ENCODE measurements at places on chromosomes 7 and 10. TPM values are rescaled to one million over a fixed set of nuclear protein-coding genes. Genes with fewer than 3 reads are reported as not detected.
A peak's percentile ranks its signal among the peaks of the same experiment; 100 is the strongest.

DNA sequence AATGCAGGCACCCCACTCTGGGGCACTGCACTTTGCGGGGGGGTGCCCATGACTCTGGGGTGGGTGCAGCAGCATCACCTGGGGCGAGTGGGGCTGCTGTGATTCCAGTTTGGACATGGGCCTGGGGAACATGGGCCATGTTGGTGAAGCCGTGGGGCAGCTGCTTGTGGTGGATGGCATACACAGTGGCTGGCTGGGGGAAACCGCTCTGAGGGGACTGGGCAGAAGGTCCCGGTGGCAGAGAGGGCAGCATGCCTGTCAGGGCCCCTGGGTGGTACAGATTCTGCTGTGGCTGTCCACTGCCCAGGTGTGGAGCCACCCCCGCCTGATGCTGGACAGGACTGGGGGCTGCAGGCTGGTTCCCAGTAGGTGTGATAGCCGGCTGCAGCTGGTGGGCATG, 57.2 kb downstream of the LRRC72 start:
- H3K4me1 ChIP-seq = no peaks in the 10 kb centered on the region
- no peak overlapping the region for H3K27ac ChIP-seq
- DNase-seq = no peak
- no peaks in the 10 kb centered on the region for H3K36me3 ChIP-seq

- DNase-seq = peak; percentile 34
- no peak overlapping the region for H3K27ac ChIP-seq
- peaks cover 4% of the 10 kb centered on the region for H3K4me1 ChIP-seq
- no peaks in the 10 kb centered on the region for H3K27me3 ChIP-seq
Measured at GRCh38 chr7:158782761-158783401, 46.4 kb downstream of the ESYT2 start.

- no peak overlapping the region for H3K4me3 ChIP-seq
- H3K27ac ChIP-seq = no peak overlapping the region
- H3K27me3 ChIP-seq = no peaks in the 10 kb centered on the region
- H3K4me1 ChIP-seq = peaks cover 25% of the 10 kb centered on the region
Measured at GRCh38 chr10:16770670-16771069, 46.6 kb downstream of the RSU1 start.

DNA sequence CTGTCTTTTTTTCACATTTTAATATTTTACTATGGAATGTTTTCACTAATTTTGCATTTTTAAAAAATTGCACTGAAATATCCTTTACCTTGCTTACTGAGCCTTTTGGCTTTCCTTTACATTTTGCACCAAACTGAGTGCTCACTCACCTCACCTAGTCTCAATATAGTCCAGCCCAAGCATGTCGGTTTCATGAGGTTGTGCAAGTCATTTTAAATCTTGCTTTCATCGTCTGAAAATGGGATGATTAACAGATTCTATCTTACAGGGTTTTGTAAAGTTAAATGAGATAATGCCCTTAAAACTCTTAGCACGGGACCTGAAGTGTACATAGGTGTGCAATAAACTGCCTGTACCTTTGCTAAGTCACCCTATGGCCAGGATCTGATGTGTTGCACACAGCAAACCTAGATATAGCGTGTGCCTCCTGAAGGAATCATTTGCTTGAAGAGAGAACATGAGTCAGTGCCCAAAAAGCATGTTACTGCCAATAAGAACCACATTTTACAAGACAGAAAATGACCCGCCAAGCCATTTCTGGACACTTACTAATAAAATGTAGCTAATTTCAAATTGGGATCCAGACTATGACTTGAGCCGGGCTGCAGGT, 199.8 kb downstream of the JCAD start:
- no peaks in the 10 kb centered on the region for H3K4me1 ChIP-seq
- H3K4me3 ChIP-seq = no peak overlapping the region
- no peaks in the 10 kb centered on the region for H3K36me3 ChIP-seq
- H3K27ac ChIP-seq = no peak overlapping the region
- no peak for DNase-seq

DNA sequence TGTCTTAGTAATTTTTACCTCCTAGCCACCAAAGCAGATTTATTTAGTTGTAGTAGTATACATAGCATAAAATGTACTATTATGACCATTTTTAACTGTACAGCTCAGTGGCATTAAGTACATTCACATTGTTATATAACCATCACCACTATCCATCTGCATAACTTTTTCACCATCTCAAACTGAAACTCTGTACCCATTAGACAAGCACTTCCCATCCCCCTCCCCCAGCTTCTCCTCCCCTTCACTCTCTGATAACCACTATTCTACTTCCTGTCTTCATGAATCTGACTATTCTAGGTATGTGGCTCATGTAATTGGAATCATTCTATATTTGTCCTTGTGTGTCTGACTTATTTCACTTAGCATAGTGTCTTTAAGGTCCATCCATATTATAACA, 71.9 kb downstream of the MRPL32 start:
- peaks cover 5% of the 10 kb centered on the region for H3K4me1 ChIP-seq
- no peaks in the 10 kb centered on the region for H3K36me3 ChIP-seq
- H3K4me3 ChIP-seq = no peak overlapping the region
- DNase-seq = peak; percentile 12

The ASB4 gene
- not detected for total RNA-seq

The CDK14 gene
- total RNA-seq = 0.80 TPM

GRCh38 chr10:43126759-43127424, 11.4 kb upstream of the CSGALNACT2 start:
- H3K4me1 ChIP-seq = peaks cover 26% of the 10 kb centered on the region
- no peaks in the 10 kb centered on the region for H3K27me3 ChIP-seq
- no peak for DNase-seq

The WNT16 gene
- total RNA-seq = not detected

The PITX3 gene
- 0.66 TPM for total RNA-seq

- peaks cover 21% of the 10 kb centered on the region for H3K4me1 ChIP-seq
- no peak overlapping the region for H3K27ac ChIP-seq
- H3K4me3 ChIP-seq = no peak overlapping the region
- DNase-seq = no peak
Measured at GRCh38 chr7:150961510-150962289, 16.4 kb downstream of the KCNH2 start.

The MSS51 gene
- 2.4 TPM for total RNA-seq

The MYOF gene
- 37.8 TPM for total RNA-seq

The AKR1C4 gene
- not detected for total RNA-seq

GRCh38 chr10:88395677-88396076, 187.4 kb downstream of the RNLS start:
- DNase-seq = no peak
- no peak overlapping the region for H3K27ac ChIP-seq
- peaks cover 13% of the 10 kb centered on the region for H3K4me1 ChIP-seq

DNA sequence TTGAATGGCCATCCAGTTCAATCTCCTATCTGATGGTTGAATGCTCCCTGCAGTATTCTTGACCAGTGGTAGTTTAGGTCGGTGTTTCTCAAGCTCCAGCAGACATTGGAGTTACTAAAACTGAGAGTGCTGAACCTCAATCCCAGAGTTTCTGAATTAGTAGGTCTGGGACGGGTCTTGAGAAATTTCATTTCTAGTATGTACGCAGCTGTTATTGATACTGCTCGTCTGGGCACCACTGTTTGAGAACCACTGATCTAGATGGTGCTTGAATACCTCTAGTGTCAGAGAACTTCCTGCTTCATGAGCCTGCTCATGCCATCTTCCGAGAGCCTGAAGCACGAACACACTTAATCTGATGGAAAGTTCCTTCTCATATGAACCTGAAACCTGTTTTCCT, 99.4 kb upstream of the CREB5 start:
- H3K36me3 ChIP-seq = no peaks in the 10 kb centered on the region
- no peak for DNase-seq
- peaks cover 4% of the 10 kb centered on the region for H3K4me1 ChIP-seq
- peaks cover 38% of the 10 kb centered on the region for H3K27me3 ChIP-seq
- H3K27ac ChIP-seq = no peak overlapping the region

- no peaks in the 10 kb centered on the region for H3K36me3 ChIP-seq
- H3K27me3 ChIP-seq = no peaks in the 10 kb centered on the region
- H3K27ac ChIP-seq = no peak overlapping the region
- H3K4me1 ChIP-seq = no peaks in the 10 kb centered on the region
- no peak overlapping the region for H3K4me3 ChIP-seq
- DNase-seq = no peak
Measured at GRCh38 chr10:70930263-70931000, 42.1 kb upstream of the PCBD1 start.

DNA sequence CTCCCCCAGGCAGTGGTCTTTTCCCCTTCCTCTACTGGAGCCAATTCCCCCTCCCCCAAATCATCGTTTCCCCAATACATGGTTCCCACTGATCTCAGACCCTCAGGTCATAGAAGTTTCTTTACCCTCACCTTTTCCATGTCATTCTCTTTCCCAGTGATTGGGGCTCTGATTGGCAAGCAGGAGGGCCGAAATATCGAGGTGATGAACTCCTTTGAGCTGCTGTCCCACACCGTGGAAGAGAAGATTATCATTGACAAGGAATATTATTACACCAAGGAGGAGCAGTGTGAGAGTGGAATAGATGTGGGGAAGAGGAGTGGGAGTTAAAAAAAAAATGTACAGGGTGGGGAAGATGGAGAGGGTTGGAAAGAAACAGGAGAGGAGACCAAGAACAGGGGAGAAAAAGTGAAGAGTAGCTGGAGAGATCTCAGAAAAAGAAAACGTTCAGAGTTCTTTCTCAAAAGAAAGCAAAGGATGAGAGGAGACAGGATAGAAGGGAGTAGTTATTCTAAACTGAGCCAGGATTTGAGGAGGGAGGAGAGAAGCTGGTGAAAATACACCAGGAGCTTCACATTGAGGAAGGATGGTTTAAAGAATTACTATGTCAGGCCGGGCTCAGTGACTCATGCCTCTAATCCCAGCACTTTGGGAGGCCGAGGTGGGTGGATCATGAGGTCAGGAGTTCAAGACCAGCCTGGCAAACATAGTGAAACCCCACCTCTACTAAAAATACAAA, 858 bp downstream of the COPS6 start:
- peak overlapping the region; percentile 96 for H3K27ac ChIP-seq
- peaks cover 48% of the 10 kb centered on the region for H3K36me3 ChIP-seq
- H3K4me1 ChIP-seq = peaks cover 25% of the 10 kb centered on the region
- peak overlapping the region; percentile 89 for H3K4me3 ChIP-seq
- DNase-seq = peak; percentile 33
- no peaks in the 10 kb centered on the region for H3K27me3 ChIP-seq

GRCh38 chr10:73940634-73941221, 29.8 kb downstream of the PLAU start:
- H3K27ac ChIP-seq = no peak overlapping the region
- H3K36me3 ChIP-seq = no peaks in the 10 kb centered on the region
- DNase-seq = peak; percentile 91
- no peak overlapping the region for H3K4me3 ChIP-seq
- H3K27me3 ChIP-seq = no peaks in the 10 kb centered on the region

- H3K4me3 ChIP-seq = no peak overlapping the region
- H3K4me1 ChIP-seq = no peaks in the 10 kb centered on the region
- no peaks in the 10 kb centered on the region for H3K36me3 ChIP-seq
- DNase-seq = no peak
- H3K27ac ChIP-seq = no peak overlapping the region
Measured at GRCh38 chr10:129366450-129366849, 100.6 kb upstream of the MGMT start.

The C10orf105 gene
- total RNA-seq = 0.34 TPM

GRCh38 chr7:23808421-23808820, 98.4 kb downstream of the STK31 start:
- no peaks in the 10 kb centered on the region for H3K4me1 ChIP-seq
- peaks cover 4% of the 10 kb centered on the region for H3K27me3 ChIP-seq
- no peak overlapping the region for H3K27ac ChIP-seq
- H3K36me3 ChIP-seq = no peaks in the 10 kb centered on the region
- no peak for DNase-seq

- peak; percentile 5 for DNase-seq
- H3K27me3 ChIP-seq = no peaks in the 10 kb centered on the region
- no peak overlapping the region for H3K27ac ChIP-seq
- H3K4me3 ChIP-seq = no peak overlapping the region
- H3K36me3 ChIP-seq = no peaks in the 10 kb centered on the region
Measured at GRCh38 chr10:43249151-43249961, 17.5 kb downstream of the RASGEF1A start.

The ADO gene
- total RNA-seq = 23.2 TPM

GRCh38 chr7:388961-389701, 99.2 kb downstream of the FOXL3 start:
- H3K4me1 ChIP-seq = no peaks in the 10 kb centered on the region
- no peak overlapping the region for H3K27ac ChIP-seq
- no peak overlapping the region for H3K4me3 ChIP-seq
- no peaks in the 10 kb centered on the region for H3K27me3 ChIP-seq
- no peak for DNase-seq

The PALD1 gene
- total RNA-seq = 6.7 TPM

- H3K4me3 ChIP-seq = no peak overlapping the region
- H3K27me3 ChIP-seq = peaks cover 3% of the 10 kb centered on the region
- no peak for DNase-seq
- H3K27ac ChIP-seq = no peak overlapping the region
- no peaks in the 10 kb centered on the region for H3K4me1 ChIP-seq
Measured at GRCh38 chr10:75884808-75885207, 453.4 kb downstream of the LRMDA start.

- H3K27ac ChIP-seq = peak overlapping the region; percentile 19
- peak overlapping the region; percentile 50 for H3K4me3 ChIP-seq
- no peaks in the 10 kb centered on the region for H3K36me3 ChIP-seq
- no peak for DNase-seq
- H3K4me1 ChIP-seq = peaks cover 21% of the 10 kb centered on the region
Measured at GRCh38 chr7:1741751-1742554, 71.9 kb downstream of the ELFN1 start.

DNA sequence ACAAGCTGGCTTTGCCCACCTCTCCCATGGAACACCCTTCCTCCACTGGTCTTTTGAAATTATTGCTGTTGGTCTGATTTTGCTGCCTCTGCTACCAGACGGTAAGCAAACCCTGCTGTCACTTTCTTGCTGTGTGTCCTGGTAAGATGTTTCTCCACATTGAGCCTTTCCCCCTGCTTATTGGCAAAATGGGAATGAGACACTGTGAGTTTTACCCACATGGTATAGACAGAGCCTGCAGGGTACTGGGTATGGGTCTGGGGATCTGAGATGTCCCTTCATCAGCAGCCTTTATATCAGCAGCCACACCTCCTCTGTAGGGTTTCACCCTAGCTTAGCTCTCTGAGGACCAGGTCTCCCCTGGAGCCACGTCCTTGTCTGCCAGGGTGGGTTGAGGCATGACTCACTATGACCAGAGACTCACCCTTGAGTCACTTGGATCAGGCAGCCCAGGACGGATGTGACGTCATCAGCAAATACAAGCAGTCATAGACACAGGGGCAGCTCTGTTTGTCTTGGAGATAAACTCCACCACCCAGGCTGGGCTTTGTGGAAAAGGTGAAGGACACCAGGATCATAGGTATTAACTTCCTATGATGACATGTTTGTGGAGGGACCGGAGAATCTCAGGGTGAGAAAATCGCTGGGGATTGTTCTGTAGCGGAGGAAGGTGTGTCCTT, 17.9 kb upstream of the BAIAP2L1 start:
- peaks cover under 1% of the 10 kb centered on the region for H3K27me3 ChIP-seq
- no peak overlapping the region for H3K4me3 ChIP-seq

DNA sequence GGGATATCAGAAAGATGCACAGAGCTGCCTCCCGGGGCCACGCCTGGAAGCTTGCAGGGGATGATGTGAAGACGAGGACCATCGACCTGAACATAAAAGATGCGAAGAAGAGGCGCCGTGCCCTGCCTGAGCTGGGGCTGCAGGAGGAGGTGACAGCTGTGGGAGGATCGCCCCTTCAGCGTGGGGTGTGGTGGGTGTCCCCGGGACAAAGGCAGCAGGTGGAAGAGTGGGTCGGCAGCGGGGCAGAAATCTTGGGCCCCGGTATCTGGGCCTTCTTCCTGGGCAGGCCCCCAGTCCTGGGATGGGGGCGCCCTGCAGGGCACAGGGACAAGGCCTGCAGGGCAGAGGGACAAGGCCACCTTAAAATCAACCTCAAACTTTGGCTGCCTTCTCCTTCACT, 134.9 kb downstream of the OR13A1 start:
- no peaks in the 10 kb centered on the region for H3K36me3 ChIP-seq
- no peak for DNase-seq
- no peaks in the 10 kb centered on the region for H3K4me1 ChIP-seq
- no peak overlapping the region for H3K27ac ChIP-seq
- no peaks in the 10 kb centered on the region for H3K27me3 ChIP-seq
- no peak overlapping the region for H3K4me3 ChIP-seq

The ZPBP gene
- not detected for total RNA-seq
